ENCODE measurements at places on chromosomes 1 and 21. TPM values are rescaled to one million over a fixed set of nuclear protein-coding genes. Genes with fewer than 3 reads are reported as not detected.

The OR2T33 gene
- polyA plus RNA-seq = not detected

The DENND1B gene
- 3.7 TPM for polyA plus RNA-seq

The ETV3L gene
- polyA plus RNA-seq = not detected

The TMEM222 gene
- 57.1 TPM for polyA plus RNA-seq

The LORICRIN gene
- polyA plus RNA-seq = not detected

The MFAP2 gene
- 540 TPM for polyA plus RNA-seq

The LRRC39 gene
- 1.1 TPM for polyA plus RNA-seq

The CD1D gene
- 3.7 TPM for polyA plus RNA-seq

The PRUNE1 gene
- polyA plus RNA-seq = 21.6 TPM

The GPR61 gene
- 1.1 TPM for polyA plus RNA-seq

DNA sequence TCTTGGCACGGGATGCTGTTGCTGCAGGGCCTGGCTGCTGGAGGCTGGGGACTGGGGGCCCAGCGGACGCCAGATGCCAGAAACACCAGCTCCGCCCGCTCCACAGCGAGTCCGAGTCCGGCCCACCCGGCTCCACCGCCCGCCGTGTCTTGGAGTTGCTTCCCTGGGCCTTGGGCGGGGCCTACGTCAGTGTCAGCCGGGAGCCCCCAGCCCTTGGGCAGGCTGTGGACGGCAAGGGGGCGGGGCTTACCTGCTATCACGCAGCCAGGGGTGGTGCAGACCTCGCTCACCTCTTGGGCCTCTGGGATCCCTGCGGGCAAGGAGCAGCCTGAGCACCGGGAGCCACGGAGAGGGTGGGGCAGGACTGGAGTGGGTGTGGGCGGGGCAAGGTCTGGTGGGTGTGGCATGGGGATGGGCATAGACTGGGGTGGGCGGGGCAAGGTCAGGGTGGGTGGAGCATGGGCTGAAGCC lies 21.8 kb downstream of the MMEL1 start:
- no peak overlapping the region for H3K4me3 ChIP-seq
- H3K27ac ChIP-seq = no peak overlapping the region
- H3K27me3 ChIP-seq = no peaks in the 10 kb centered on the region
- H3K36me3 ChIP-seq = no peaks in the 10 kb centered on the region

GRCh38 chr1:33152685-33153432 lies 29.0 kb downstream of the TRIM62 start:
- H3K36me3 ChIP-seq = no peaks in the 10 kb centered on the region
- H3K27ac ChIP-seq = peak overlapping the region; percentile 20
- DNase-seq = no peak
- peaks cover 12% of the 10 kb centered on the region for H3K4me1 ChIP-seq

- H3K27me3 ChIP-seq = no peaks in the 10 kb centered on the region
- no peak overlapping the region for H3K4me3 ChIP-seq
- H3K36me3 ChIP-seq = no peaks in the 10 kb centered on the region
- H3K27ac ChIP-seq = no peak overlapping the region
Observed at GRCh38 chr1:239456788-239457187, 70.4 kb downstream of the CHRM3 start.

GRCh38 chr21:33020558-33021100 lies 5.1 kb upstream of the OLIG2 start:
- H3K27me3 ChIP-seq = peaks cover 99% of the 10 kb centered on the region
- no peaks in the 10 kb centered on the region for H3K36me3 ChIP-seq
- H3K4me3 ChIP-seq = no peak overlapping the region
- no peak for DNase-seq
- peaks cover 9% of the 10 kb centered on the region for H3K4me1 ChIP-seq

- H3K27me3 ChIP-seq = no peaks in the 10 kb centered on the region
- no peaks in the 10 kb centered on the region for H3K36me3 ChIP-seq
- H3K4me3 ChIP-seq = no peak overlapping the region
- peaks cover 50% of the 10 kb centered on the region for H3K4me1 ChIP-seq
- H3K27ac ChIP-seq = peak overlapping the region; percentile 84
Observed at GRCh38 chr21:33971492-33972013, 55.9 kb upstream of the ATP5PO start.

- H3K27ac ChIP-seq = peak overlapping the region; percentile 39
- no peaks in the 10 kb centered on the region for H3K27me3 ChIP-seq
- no peak for DNase-seq
Observed at GRCh38 chr1:35488336-35488735, 68.9 kb downstream of the KIAA0319L start.

DNA sequence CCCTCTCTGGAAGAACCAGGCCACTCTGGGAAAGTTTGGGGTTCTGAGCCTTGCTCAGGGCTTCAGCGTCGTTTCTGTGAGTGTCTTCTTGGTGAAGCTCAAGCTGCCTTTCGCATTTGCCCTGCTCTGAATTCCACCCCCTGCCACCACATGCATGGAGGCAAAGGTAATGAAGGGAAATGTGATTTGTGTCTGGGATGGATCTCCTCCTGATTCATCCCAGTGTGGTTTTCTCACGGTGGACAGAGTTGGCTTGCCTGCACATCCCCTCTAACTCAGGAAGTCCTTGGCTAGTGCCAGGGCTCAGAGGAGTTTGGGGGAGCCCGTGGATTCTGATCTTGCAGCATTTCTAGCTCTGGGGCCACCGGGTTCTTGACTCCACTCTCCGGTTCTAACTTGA lies 173.6 kb upstream of the RAB4A start:
- H3K36me3 ChIP-seq = no peaks in the 10 kb centered on the region
- no peak for DNase-seq
- no peak overlapping the region for H3K27ac ChIP-seq
- no peak overlapping the region for H3K4me3 ChIP-seq
- H3K27me3 ChIP-seq = no peaks in the 10 kb centered on the region
- H3K4me1 ChIP-seq = peaks cover 31% of the 10 kb centered on the region

DNA sequence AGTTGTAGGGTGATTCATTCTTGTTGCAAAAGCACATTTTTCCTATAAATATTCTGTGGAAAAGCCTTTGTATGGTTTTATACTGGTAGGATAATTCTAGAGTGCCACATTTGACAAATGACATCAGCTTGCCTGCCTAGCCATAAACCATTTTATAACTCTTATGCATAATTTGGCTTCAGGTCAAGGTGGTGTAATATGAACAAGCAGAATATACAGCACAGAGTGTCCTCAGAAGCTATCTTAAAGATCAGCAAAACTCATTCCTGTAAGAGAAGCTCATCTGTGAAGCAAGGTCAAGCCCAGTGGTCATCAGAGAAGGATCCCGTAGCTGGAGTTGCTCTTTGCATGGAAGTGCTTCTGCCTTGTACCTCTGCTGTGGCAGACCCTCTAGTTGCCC lies 24.0 kb upstream of the C1orf21 start:
- no peaks in the 10 kb centered on the region for H3K27me3 ChIP-seq
- peak; percentile 30 for DNase-seq
- no peaks in the 10 kb centered on the region for H3K4me1 ChIP-seq
- no peaks in the 10 kb centered on the region for H3K36me3 ChIP-seq
- H3K4me3 ChIP-seq = no peak overlapping the region
- peak overlapping the region; percentile 40 for H3K27ac ChIP-seq

DNA sequence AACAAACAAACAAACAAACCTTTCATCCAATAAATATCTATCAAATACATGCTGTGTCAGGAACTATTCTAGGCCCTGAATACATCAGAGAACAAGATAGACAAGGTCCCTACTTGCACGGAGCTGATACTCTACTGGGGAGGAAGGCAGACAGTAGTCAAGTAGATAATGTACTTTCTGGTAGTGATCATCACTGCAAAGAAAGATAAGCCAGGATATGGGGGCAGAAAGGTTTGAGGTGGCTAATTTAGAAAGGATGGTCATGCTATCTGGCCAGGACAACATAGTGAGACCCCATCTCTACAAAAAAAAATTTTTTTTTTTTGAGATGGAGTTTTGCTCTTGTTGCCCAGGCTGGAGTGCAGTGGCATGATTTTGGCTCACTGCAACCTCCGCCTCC lies 9.3 kb upstream of the MEX3A start:
- no peak overlapping the region for H3K4me3 ChIP-seq
- H3K4me1 ChIP-seq = peaks cover 10% of the 10 kb centered on the region
- DNase-seq = no peak
- no peaks in the 10 kb centered on the region for H3K27me3 ChIP-seq
- no peaks in the 10 kb centered on the region for H3K36me3 ChIP-seq

GRCh38 chr1:209413062-209413461 lies 170.5 kb upstream of the CAMK1G start:
- no peaks in the 10 kb centered on the region for H3K36me3 ChIP-seq
- no peaks in the 10 kb centered on the region for H3K27me3 ChIP-seq

DNA sequence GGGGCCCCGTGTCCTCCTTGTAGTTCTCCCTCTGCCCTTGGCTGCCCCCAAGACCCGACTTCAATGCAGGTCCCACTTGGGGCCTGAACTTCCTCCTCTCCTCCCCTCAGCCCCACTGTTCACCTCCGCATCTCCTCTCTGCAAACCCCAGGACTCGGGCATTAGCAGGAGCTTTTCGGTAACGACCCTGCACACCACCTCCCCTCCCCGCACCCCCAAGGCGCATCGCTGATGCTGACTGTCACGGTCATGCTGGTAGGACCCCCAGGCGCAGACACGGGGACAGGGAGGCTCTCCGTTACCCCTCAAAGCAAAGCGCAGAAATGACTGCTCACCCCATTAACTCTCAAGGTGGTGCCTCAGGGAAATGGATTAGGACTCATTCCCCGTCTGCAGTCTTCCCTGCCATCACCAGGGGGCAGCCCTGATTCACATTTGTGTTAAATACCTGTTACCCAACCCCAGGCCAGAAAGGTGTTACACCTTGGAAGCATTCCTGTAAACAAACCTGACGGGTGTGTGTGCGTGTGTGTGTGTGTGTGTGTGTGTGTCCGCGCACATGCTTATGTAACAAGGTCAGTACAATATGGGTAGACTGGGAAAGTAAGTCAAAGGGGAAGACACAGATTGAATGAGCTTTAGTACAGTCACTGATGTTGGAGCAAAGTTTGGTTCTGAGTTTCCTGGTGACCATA lies 6.4 kb upstream of the GUCA2B start:
- no peaks in the 10 kb centered on the region for H3K4me1 ChIP-seq
- H3K4me3 ChIP-seq = no peak overlapping the region
- H3K27me3 ChIP-seq = peaks cover 16% of the 10 kb centered on the region
- H3K27ac ChIP-seq = no peak overlapping the region
- no peaks in the 10 kb centered on the region for H3K36me3 ChIP-seq

DNA sequence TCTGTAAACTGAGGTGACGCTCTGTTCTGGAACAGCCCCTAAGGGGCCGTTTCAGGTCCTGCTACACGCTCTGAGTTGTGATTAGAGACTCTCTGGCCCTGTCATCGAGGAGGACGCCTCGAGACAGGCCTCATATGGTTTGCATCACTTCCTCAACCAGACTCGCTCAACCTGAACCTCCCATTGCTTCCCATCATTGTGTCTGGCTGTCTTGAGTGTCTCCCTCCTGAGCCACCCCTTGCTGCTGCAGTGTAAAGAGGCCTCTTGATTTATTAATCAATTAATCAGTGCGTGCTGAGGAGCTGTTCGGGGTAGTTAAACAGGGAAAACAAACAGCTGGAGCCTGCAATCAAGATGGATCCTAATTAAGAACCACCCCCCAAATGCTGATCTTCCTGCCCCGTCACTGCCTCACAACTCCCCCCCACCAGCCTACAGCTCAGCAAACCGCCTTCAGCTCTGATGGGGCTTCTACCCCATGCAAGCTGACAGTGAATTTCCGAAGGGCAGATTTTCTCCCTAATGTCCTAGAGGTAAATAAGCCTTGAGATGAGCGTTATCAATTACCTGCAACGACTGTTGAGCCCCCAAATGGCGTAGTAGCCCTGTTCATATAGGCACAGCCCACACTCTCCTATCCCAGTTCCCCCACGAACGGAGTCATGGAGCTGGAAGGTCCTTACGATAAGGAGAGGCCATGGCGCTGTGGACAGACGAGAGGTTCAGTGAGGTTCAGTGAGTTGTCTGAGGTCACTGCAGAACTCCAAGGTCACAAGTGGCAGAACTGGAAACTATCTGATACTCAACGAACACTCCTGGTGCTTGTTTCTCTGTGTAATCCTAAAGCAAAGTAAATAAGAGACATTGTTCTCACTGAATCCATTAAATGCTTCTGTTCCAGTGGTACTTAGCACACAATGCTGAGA lies 210.6 kb downstream of the KIF26B start:
- no peaks in the 10 kb centered on the region for H3K27me3 ChIP-seq
- no peak overlapping the region for H3K4me3 ChIP-seq
- H3K36me3 ChIP-seq = no peaks in the 10 kb centered on the region
- H3K27ac ChIP-seq = no peak overlapping the region
- peaks cover 5% of the 10 kb centered on the region for H3K4me1 ChIP-seq

DNA sequence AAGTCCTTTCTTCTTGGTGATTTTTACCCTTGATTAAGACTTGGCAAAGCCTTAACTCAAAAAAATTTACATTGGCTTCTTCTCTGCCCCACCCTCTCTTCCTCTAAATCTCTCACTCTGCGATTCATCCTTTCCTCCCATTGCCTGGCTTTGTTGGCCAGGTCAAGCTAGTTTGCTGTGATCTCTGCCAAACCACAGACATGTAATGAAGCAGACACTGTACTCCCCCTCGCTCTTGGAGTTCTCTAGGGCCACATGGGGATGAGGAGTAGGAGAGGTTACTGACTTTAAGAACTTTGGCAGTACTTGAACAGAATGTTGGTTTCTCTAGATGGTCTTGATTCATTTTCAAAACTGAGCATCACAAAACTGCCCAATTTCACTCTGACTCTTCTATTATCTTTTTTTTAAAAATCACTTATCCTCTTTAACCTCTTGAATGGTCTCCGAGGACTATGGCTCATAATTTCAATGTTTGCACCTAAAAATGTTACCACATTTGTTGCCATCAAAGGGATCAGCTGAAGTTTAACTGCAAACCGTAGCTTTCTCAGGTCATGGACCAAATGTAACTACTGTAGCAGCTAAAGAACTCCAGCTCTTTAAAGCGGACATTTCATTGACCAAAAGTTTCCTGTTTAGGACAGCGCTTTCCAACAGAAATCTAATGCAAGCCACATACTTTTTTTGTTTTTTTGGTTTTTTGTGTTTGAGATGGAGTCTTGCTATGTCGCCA lies 62.7 kb upstream of the IPO9 start:
- DNase-seq = no peak
- no peak overlapping the region for H3K4me3 ChIP-seq
- no peaks in the 10 kb centered on the region for H3K27me3 ChIP-seq

DNA sequence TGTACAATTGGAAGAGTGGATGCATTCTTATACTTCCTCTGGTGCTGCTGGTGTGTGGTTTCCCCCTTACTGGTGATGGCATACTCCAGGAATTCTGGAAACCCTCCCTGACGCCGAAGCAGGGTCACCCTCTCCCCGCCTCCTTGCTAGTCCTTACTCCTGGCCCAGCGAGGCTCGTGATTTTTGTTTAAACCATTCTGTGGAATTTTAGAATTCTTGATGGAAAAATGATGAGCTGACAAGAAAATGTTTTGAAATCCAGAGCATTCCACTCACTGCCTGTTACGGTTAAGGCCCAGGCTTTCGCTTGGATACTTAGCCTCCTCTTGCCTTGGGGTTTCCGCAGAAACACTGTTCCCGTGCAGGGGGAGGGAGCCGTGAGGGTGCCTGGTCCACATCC lies 41.1 kb downstream of the IL6R start:
- no peaks in the 10 kb centered on the region for H3K36me3 ChIP-seq
- H3K4me3 ChIP-seq = no peak overlapping the region
- peaks cover 3% of the 10 kb centered on the region for H3K4me1 ChIP-seq
- peak; percentile 40 for DNase-seq
- H3K27ac ChIP-seq = peak overlapping the region; percentile 35
- no peaks in the 10 kb centered on the region for H3K27me3 ChIP-seq

GRCh38 chr1:235504122-235504493 lies at the start of gene B3GALNT2:
Gene B3GALNT2, minus strand, starts transcription at chr1:235504452. Its CDS starts 200 bp downstream, at chr1:235504252.
- H3K27ac ChIP-seq = peak within 1 kb of the TSS; percentile 98
- peak within 1 kb of the TSS; percentile 91 for H3K4me3 ChIP-seq
- H3K27me3 ChIP-seq = no peaks in the 10 kb centered on the region
- no peaks in the 10 kb centered on the region for H3K36me3 ChIP-seq

GRCh38 chr21:46598581-46599572 lies 6.0 kb downstream of the S100B start:
- H3K27ac ChIP-seq = peak overlapping the region; percentile 42
- no peak overlapping the region for H3K4me3 ChIP-seq
- no peaks in the 10 kb centered on the region for H3K36me3 ChIP-seq
- H3K27me3 ChIP-seq = no peaks in the 10 kb centered on the region

Measured in hepatocyte (in vitro differentiated cells).